ENCODE measurements at places on chromosomes 6 and 20.

DNA sequence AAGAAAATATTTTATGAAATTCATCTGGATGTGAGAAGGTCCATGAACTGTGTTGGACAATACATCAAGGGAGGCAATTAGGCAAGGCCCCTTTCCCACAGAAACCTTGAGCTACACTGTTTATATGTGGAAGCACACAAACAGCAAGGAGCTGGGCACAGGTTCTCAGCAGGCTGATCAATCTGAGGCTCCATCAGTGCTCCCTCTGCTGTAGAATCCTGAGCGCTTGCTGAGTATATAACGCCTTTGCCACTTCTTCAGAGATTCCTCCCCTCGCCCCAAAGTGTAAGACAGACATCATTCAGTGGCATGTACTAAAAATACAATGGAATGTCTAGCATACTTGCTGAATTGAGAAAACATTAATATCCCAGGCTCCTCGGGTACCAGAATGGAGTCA is 146.9 kb downstream of the PRKN start:
- DNase-seq = no peak

- DNase-seq = no peak
These were observed 1276.8 kb upstream of the ADGRB3 start for GRCh38 chr6:67358241-67358640.

DNA sequence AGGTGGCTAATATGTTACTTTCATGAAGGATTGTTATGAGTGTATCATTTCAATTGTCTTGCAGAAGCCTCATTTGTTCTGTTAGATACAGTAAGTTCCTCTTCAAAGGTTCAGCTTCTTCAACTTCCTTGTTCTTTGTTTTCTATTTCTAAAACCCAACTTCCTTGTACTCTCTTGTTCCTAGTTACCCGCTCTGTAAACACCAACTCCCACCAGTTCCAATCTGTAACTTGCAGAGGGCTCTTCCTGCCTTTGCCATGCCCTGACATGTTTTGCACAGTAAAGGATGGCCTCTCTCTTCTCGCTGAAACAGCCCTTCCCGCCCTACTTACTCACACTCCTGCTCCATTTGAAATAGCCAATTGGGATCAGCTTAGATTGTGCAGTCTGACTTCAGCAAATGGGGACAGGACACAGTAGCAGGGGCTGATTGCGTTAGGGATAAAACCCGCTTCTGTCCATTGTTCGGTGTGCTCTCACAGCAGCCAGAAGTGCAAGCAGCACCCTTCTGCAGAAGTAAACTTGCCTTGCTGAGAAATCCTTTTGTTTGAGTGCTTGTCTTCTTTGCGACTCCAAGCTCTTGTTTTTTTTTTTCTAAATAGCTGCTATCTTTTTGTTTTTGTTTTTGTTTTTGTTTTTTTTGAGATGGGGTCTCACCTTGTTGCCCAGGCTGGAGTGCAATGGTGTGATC is 45.9 kb upstream of the POU5F1 start:
- DNase-seq = no peak

DNA sequence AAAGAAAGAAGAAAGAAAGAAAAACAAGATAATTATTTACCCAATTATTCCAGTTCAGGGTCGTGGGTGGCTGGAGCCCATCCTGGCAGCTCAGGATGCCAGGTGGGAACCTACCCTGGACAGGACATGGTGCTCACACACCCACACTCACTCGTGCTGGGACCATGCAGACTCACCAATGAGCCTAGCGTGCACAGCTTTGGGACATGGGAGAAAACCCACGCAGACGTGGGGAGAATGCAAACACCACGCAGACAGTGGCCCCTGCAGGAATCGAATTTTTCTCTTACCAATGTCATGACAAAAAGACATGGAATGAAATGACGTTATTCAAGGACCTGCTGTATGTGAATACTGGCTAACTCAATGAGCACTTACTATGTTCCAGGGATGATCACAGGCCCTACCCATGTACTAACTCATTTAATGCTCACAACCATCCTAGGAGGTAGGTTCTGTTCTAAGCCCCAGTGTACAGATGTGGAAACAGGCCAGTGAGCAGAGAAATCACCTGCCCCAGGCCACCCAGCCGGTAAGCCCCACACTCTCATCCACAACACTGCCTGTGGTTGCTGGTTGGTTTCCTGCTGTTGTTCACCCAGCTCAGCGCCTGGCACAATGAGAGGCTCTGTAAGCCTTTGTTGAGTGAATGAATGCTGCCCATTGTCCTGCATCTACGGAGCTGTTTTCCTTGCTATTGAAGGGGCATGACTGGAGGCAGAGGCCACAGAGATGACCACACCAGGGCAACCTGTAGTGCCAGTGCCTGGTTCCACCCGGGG is 6.8 kb upstream of the PI16 start:
- DNase-seq = no peak

DNA sequence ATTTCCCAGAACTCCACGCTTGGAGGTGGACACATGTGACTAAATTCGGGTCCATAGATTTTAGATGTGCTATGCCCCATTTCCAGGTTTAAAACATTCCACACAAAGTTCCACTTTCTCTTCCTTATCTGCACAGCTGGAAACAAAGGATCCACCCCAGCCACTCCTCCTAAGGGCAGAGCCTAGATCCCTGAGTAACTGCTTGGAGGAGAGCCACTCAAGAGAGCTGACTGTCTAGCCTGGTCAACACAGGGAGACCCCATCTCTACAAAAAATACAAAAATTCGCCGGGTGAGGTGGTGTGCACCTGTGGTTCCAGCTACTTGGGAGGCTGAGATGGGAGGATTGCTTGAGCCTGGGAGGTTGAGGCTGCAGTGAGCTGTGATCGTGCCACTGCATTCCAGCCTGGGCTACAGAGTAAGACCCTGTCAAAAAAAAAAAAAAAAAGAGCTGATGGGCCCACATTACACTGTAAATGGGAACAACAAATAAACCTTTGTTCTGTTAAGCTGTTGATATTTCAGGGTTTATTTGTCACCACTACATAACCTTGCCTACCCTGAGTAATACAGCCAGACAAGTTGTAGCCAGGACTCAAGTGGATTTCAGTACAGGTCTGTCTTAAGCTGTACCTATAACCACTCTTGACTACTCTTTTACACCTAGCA is 25.8 kb upstream of the SNRPC start:
- DNase-seq = no peak

DNA sequence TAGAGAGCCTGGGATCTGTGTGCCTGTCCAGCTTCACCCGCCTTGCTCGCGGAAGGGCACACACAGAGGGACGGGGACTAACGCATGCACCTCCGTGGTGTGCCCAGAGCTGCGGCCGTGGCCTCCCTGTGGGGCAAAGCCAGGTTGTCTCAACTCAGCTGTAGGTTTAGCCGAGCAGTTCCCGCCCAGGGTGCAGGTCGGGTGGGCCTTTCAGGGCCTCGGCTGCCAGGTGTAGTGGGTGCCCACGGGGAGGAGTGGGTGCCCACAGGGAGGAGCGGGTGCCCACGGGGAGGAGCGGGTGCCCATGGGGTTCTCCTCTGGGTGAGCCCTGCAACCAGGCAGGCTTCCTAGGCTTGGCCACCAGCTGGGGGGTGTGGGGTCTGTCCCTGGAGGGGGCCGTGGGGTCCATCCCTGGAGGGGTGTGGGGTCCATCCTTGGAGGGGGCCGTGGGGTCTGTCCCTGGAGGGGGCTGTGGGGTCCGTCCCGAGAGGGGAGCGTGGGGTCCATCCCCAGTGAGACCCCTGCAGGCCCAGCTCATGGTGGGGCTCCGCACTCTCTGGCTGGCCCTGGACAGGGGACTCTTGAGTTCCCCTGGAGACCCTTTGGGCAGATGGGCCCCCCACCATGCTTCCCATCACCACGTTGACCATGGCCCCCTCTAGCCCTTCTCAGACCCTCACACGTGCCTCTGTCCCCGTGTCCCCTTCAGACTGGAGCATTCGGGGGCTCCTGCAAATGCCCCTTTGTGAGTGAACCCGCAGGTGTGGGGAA is 37.8 kb upstream of the CHRNA4 start:
- DNase-seq = no peak

- DNase-seq = no peak
These were observed 45.0 kb downstream of the TIAM2 start for GRCh38 chr6:155040154-155040553.

- DNase-seq = peak; percentile 63
These were observed 322.8 kb downstream of the FARS2 start for GRCh38 chr6:5584078-5584482.

GRCh38 chr20:33796263-33796906 is 14.8 kb upstream of the CHMP4B start:
- DNase-seq = no peak

GRCh38 chr6:116011520-116011919 is 49.2 kb downstream of the FRK start:
- DNase-seq = no peak

DNA sequence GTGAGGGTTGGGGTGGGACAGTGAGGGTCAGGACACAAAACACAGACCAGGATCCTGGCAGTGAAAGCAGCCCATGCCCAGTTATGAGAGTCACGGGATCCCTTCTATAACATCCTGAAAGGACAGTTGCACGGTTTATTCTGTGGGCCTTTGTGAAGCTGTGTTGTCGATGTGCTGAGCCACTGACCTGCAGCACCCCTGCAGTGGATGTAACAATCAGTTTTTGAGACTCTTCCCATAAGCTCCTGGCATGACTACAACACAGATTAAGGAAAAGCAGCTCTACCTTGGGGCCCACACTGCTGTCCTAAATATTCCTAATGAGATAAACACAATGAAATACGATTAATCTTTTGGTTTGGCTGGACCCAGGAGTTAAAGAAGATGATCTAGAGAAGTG is 3.7 kb downstream of the PYGB start:
- DNase-seq = no peak

- peak; percentile 55 for DNase-seq
These were observed 2.4 kb downstream of the MARCKS start for GRCh38 chr6:113859349-113860180.

GRCh38 chr20:38225900-38226263 is 34.7 kb downstream of the KIAA1755 start:
- DNase-seq = no peak

DNA sequence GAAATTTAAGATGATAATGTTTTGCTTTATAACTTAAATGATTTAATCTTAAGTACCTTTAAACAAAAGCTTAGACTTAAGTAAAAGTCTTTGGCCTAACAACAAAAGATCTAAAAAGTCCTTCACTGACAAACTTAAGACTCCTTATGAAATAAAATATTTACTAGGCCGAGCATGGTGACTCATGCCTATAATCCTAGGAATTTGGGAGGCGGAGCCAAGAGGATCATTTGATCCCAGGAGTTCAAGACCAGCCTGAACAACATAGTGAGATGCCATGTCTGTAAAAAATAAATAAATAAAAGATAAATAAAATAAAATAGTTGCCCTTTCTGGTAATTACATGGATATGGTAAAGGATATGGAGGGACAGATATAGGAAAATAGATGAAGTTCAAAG is 12.4 kb downstream of the KATNA1 start:
- DNase-seq = peak; percentile 28

- no peak for DNase-seq
These were observed 406.5 kb upstream of the CHD6 start for GRCh38 chr20:42024653-42025052.

- no peak for DNase-seq
These were observed 164.1 kb upstream of the SYNDIG1 start for GRCh38 chr20:24305371-24305770.

DNA sequence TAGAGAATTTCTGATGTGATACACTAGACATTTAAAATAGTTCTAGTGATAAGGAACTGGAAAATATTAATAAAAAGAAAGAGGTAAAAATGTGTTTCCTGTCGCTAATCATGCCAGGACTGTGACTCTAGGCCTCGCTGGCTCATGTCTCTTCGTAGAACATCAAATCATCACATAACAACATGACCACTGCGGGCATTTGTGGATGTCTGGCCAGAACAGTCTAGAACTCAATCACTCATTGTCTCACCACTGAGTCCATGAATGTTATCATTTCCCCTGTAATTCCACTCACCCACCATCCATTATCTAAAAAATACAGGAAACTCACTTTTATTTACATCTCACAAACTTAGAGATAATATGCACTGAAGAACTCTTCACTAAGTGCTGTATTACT is 3.4 kb downstream of the HMGN3 start:
- DNase-seq = no peak

DNA sequence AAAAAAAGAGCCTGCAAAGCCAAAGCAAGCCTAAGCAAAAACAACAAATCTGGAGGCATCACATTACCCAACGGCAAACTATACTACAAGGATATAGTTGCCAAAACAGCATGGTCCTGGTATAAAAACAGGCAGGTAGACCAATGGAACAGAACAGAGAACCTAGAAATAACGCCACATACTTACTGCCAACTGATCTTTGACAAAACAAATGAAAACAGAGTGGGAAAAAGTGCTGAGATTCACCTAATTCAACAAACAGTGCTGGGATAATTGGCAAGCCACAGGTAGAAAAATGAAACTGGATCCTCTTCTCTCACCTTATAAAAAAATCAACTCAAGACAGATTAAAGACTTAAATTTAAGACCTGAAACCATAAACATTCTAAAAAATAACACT is 291.8 kb downstream of the RNGTT start:
- no peak for DNase-seq

DNA sequence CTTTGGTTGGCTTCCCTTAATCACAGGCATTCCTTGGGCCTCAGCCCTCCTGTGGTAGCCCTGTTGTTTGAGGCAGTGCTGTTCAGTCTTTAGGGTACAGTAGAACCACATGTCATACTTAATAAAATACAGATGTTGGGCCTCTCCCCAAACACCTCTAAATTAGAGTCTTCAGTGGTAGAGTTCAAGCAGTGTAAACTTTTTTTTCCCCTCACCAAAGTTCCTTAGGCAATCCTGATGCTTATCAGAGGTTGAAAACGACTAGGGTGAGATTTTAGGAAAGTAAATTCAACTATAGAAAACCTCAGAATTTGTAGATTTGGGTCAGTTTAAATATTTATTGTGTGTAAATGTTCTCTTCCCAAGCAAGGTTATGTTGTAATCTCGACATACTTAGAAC is 44.6 kb downstream of the BLTP3A start:
- no peak for DNase-seq

GRCh38 chr6:39056191-39056590 is 7.6 kb downstream of the GLP1R start:
- no peak for DNase-seq

- peak; percentile 78 for DNase-seq
These were observed 25.1 kb upstream of the KIAA0408 start for GRCh38 chr6:127484212-127484863.

DNA sequence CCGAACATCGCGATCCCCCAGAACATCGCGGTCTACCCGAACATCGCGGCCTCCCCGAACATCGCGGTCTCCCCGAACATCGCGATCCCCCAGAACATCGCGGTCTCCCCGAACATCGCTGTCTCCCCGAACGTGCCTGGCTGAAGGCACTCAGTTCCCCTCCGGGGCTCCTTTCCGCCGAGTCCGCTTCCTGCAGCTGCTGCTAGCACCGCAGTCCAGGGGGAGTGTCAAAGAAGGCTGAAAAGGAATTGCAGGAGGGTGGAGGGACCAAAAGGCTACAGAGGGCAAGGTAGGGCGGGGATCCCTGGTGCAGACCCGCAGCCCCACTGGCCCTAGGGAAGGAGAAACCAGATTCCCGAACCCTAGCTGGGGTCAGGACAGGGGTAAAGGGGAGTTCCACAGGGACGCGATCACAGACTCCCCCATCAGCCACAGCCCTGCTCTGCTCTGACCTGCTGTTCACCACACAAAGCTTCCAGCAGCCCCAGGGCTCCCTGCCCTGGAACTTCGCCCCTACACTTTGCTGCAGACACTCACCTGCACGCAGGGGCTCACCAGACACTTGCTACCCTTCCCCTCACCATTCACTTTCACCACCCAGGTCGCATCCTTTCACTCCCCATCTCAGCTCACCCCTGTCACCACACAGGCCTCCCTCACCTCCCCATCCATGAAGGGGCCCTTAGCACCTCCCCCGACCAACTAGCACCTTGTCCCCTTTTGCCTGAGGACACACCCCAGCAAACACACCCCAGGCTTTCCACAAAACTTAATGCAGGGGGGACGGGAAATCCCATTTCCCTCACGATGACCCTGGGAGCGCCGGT is 1.7 kb downstream of the ULBP1 start:
- DNase-seq = no peak

Data from astrocyte of the spinal cord (primary cell).